Fibroblast of gingiva (primary cell): ENCODE measurements at places on chromosomes 1 and 21.

DNA sequence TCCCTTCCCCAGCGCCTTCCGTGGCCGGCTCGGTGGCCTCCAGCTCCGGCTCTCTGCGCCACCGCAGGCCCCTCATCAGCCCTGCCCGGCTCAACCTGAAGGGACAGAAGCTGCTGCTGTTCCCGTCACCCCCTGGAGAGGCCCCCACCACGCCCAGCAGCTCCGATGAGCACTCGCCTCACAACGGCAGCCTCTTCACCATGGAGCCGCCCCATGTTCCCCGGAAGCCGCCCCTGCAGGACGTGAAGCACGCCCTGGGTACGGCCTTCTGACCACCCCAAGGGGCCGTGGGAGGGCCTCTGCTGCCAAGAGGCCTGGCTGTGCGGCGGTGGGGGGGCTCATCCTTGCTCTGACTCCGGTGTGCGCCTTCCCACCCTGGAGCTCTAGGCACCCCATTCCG lies 21.8 kb downstream of the TMEM201 start:
- no peak for DNase-seq

GRCh38 chr1:189103956-189104355 lies 1373.7 kb downstream of the BRINP3 start:
- no peak for DNase-seq

DNA sequence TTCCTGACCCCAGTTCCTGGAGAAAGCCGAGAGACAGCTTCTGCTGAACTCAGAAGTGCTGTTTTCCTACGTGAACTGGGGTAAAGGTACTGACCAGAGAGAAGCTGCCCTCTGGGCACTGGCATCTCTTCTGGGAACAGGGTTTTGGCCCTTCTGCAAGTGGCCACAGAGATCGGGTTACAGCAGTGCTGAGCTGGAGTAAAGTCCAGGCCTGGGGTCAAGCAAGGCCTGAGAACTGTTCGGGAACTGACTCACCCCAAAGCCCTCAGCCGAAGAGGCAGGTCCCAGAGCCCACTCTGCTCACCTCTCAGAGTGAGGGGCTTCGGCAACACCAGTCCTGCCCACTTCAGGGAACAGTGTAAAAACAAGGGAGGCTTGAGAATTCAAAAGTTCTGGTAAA lies 177.2 kb upstream of the RUNX1 start:
- peak; percentile 95 for DNase-seq

DNA sequence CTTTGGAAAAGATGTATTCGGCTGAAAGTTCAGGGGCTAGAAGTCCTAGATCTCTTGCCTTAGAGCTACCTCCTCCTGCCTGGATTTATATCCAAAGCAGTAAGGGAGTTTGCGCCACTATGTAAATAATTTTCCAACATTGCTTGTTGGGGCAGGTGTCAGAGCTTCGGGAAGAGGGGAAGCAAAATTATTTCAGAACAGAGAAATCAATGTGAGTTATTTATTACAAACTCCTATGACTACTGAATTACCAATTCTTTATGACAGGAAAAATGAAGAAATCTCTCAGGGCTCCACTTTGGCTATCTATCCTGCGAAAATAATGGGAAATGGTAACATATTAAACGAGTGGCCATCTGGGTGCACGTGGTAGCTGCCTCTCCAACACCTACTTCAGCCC lies at the start of gene CRP:
Gene CRP, minus strand, starts transcription at position 61 of the 400 bp plus-strand sequence. CDS start 104 bp downstream, outside the sequence.
- no peak for DNase-seq

GRCh38 chr1:47537966-47538365 lies 100.1 kb downstream of the FOXD2 start:
- DNase-seq: no peak

DNA sequence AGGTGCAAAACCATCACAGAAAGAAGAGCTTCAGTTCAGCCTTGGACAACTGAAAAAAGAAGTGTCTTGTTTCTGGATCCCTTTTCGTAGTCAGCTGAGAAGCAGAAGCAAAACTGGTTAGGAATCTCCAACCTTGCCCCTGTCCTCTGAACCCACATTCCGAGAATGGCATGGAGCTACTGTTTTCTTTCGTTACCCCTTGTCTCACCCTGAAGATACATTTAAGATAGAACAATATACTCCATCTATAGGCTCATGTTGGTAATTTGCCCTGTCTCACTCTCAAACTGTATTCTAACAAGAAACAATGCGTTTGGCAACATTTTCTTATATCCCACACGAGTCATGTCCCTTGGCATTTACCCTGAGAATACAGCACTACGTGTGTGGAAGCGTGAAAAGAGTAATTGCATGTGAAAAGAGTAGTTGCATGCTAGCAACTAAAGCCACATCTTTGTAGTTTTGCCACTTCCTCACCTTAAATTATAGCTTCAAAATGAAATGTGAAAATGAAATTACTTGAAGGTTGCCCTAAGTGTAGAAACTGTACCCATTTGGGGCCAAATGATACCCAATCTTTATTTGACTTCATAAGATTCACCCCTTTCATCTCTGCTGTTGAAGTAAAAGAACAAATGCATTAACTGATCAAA lies 5.3 kb downstream of the SLAMF7 start:
- DNase-seq: no peak

- DNase-seq: no peak
These were observed 5.0 kb downstream of the C1orf226 start for GRCh38 chr1:162386292-162387225.

GRCh38 chr1:232978815-232979214 lies 28.4 kb downstream of the NTPCR start:
- no peak for DNase-seq

DNA sequence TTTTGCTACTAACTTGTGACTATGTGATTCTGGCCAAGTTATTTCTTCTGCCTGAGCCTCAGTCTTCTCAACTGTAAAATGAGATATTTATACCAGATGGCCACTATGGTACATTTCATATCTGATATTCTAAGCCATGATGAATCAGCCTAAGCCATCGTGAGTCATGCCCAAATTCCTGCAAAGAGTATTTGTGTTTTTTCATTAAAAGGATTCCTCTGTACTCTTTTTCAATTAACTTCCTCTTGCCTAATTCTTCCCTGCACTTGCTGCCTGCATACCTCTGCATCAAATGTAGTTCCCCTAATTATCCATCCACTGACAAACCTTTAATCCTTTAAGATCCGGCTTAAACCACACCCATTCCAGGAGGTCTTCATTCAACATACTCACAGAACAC lies 575.1 kb upstream of the BEND5 start:
- peak; percentile 25 for DNase-seq

- peak; percentile 33 for DNase-seq
These were observed 154.4 kb downstream of the PLPP3 start for GRCh38 chr1:56424744-56425493.

DNA sequence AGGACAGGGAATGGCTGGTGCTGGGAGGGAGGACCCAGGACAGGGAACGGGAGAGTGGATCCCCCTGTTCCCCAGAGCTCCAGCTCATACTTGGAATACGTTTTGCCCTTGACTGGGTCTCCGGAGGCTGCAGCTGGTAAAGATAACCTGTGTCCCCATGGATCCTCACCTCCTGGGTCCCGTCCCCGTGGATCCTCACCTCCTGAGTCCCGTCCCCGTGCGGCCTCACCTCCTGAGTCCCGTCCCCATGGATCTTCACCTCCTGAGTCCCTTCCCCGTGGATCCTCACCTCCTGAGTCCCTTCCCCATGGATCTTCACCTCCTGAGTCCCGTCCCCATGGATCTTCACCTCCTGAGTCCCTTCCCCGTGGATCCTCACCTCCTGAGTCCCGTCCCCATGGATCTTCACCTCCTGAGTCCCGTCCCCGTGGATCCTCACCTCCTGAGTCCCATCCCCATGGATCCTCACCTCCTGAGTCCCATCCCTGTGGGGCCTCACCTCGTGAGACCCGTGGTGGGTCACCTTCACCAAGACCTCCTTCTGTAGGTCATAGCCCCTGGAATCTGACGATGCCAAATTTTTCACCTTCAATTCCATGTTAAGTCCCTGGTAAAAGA lies 61.4 kb downstream of the SCCPDH start:
- no peak for DNase-seq

GRCh38 chr1:63675420-63675931 lies 82.3 kb downstream of the PGM1 start:
- no peak for DNase-seq

- peak; percentile 62 for DNase-seq
These were observed 73.9 kb upstream of the VTCN1 start for GRCh38 chr1:117284399-117285215.

- DNase-seq: no peak
These were observed 5.8 kb downstream of the IKBKE start for GRCh38 chr1:206476058-206476457.

DNA sequence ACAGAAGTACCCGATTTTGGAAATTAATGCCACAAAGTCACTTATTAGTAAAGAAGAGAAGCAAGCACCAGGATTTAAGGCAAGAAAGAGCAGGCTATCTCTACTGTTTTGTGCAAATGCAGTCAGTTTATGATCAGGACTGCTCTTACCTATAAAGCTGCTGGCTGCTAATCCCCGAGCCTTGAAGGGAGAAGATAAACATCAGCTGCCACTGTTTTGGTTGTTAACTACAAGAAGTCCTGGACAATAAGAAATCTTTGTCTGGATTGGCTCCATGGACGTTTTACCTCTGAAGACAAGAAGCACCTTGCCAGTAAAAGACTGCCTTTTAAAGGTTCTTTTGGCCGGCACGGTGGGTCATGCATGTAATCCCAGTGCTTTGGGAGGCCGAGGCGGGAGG lies 21.4 kb downstream of the FRRS1 start:
- no peak for DNase-seq

GRCh38 chr1:79204779-79205479 lies 198.4 kb upstream of the ADGRL4 start:
- peak; percentile 14 for DNase-seq

DNA sequence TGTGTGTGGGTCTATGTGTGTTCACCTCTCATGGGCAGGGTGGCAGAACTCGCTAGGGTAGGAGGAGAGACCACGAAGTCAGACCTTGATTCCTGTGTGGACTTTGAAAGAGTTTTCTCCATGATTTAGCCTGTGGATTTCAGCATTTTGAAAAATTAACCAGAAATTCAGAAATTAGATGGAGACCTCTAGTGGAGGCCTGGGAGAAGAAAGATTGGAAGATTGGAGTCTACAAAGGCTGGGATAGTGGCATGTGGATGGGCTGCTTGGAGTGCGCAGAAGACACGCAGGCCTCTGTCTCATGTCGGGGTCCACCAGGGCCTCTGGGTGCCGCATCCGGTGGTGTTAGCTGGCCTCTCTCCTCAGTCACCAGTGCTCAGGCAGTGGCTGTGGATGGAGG lies 18.9 kb upstream of the IGSF5 start:
- DNase-seq: no peak

DNA sequence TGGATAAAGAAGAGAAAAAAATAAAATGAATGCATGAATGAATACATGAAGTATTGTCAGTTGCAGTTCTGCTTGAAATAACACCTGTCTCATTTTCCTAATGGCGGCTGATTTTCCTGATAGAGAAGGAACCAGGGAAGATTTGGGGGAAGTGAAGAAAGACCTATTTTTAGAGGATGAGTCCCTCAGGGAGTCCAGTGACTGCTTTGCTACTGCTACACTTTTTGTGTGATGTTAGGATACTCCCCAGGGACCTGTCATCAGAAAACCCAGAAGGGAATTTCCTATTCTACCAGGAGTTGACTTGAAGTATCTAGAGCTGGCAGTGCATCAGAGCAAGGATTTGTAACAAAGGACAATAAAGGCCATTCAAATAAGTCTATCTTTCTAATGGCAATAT lies 114.8 kb downstream of the MAB21L3 start:
- no peak for DNase-seq

GRCh38 chr1:28512058-28512611 lies 6.3 kb downstream of the RCC1 start:
- DNase-seq: peak; percentile 28

GRCh38 chr1:220430059-220430458 lies 97.9 kb upstream of the MARK1 start:
- no peak for DNase-seq

- no peak for DNase-seq
These were observed 57.1 kb downstream of the DDAH1 start for GRCh38 chr1:85407746-85408377.
